ENCODE measurements at places on chromosomes 4 and X. TPM values are rescaled to one million over a fixed set of nuclear protein-coding genes. Genes with fewer than 3 reads are reported as not detected.

ODAPH gene
- total RNA-seq: not detected

DCUN1D4 gene
- total RNA-seq: 65.4 TPM

SPANXB1 gene
- total RNA-seq: not detected

AFF2 gene
- total RNA-seq: 0.07 TPM

TMPRSS11A gene
- total RNA-seq: not detected

FRMD7 gene
- 0.03 TPM for total RNA-seq

Measured in smooth muscle cell of the pulmonary artery (primary cell).